ENCODE measurements at places on chromosomes 4 and X.

- DNase-seq = no peak
Observed at GRCh38 chr4:113981591-113981990, 2.1 kb upstream of the ARSJ start.

GRCh38 chr4:17447675-17448298 is 64.1 kb downstream of the QDPR start:
- no peak for DNase-seq

DNA sequence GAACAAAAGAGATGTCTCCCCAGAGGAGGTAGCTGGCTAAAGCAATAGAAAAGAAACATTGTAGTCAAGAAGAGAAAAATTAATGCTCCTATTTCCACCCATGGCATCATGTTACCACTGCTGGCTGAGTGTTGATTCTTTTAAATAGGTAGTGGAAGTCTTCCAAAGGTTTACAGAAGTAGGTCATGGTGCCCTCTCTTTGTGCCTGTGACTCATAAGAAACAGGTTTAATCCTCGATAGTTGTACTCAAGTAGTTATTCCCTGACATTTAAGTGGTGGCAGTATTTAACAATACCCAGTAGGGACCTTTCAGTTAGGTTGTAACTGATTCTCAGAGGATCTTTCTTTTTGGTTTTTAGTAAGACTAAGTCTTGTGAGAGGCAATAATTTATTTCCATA is 247.8 kb downstream of the TEX13A start:
- DNase-seq = no peak

- no peak for DNase-seq
Observed at GRCh38 chr4:36224972-36225903, 19.1 kb downstream of the ARAP2 start.

- no peak for DNase-seq
Observed at GRCh38 chrX:153877571-153878261, 8.3 kb downstream of the L1CAM start.

- DNase-seq = peak; percentile 38
Observed at GRCh38 chrX:54043541-54044125, 640 bp downstream of the PHF8 start.

DNA sequence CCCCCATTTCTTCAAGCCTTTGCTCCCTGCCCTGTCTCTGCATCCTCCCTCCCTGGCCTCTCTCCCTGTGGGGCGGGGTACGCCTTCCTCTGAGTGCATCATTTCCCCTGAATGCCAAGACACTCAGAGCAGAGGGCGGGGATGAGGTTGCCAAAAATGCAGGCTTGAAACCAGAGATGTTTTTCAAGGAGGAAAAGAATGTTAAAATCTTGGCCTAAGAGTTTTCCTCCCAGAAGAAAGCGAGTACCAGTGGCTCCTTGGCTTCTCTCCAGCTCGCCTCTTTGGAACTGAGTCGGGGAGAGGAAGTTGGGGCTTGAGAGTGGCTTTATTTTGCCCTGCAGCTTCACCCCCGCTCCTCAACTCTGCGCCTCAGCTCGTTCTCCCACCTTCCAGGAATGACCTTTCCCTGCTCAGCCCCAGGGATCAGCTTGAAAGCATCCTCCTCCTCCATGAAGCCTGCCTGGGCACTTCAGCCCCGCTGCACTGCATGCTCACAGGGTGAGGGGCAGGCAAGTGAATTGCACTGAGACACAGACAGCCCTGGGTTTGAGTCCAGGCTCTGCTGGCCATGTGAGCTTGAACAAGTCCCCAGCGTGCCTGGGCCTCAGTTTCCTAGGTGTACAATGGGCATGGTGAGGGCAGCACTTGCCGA is 57.5 kb upstream of the SORCS2 start:
- peak; percentile 55 for DNase-seq

DNA sequence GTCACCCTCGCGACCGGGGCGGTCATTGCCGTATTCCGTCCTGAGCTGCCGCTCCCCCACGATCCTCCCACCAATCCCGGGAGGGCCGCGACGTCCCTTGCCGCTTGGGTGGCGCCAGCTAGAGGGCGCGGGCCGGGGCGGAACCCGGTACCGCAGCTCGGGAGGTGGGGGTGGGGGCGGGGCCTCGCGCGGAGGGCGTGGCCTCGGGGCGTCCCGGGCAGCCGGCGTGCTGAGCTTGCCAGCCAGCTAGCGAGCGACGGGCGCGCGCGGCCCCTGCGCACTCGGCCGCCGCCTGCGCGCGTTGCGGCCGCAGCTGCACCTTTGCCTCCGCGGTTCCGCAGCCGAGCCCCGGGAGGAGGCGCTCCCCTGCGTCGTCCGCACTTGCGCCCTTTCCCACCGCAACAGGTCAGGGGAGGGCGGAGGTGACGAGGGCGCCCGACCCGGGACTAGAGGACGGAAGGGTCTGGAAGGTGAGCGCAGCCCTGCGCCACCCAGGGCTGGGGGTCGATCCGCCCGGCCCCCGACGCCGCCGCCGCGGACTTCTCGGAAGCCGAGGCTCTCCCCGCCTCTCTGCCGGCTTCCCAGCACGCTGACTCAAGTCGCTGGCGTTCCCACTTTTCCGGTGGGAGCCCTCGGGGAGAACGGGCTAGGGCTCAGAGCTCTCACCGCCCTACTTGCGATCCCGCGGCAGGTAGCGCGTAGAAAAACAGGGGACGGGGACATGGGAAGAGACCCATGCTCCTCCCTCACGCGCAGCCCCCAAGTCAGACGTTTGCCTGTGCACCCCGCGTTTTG is at the start of gene AFF1:
AFF1 (plus strand) TSS at position 241 of the 795 bp plus-strand sequence. CDS start 13,523 bp downstream, outside the sequence.
- peak; percentile 94 for DNase-seq

- DNase-seq = no peak
Observed at GRCh38 chr4:99755223-99755944, 61.2 kb upstream of the DAPP1 start.

- no peak for DNase-seq
Observed at GRCh38 chr4:134650461-134650860, 448.9 kb upstream of the PABPC4L start.

GRCh38 chr4:172061204-172061603 is 248.0 kb downstream of the GALNTL6 start:
- DNase-seq = no peak

DNA sequence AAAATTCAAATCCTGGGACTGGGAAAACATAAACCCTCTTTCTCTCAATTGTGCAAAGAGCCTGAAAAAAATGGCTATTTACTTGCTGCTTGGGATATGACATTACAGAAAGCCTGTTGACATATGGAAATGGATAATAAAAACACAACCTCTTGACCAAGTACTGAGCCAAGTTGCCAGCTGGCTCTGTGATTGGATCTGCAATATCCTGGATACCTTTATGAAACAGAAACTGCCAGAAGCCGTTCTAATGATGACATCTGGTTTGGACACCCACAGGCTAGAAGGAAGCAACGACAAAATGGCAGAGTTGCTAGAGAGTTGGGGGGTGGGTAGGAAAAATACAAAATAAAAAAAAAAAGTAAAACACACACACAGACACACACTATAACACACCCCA is 481.4 kb downstream of the FAT4 start:
- DNase-seq = no peak

- no peak for DNase-seq
Observed at GRCh38 chr4:105014635-105015034, 132.0 kb upstream of the TET2 start.

DNA sequence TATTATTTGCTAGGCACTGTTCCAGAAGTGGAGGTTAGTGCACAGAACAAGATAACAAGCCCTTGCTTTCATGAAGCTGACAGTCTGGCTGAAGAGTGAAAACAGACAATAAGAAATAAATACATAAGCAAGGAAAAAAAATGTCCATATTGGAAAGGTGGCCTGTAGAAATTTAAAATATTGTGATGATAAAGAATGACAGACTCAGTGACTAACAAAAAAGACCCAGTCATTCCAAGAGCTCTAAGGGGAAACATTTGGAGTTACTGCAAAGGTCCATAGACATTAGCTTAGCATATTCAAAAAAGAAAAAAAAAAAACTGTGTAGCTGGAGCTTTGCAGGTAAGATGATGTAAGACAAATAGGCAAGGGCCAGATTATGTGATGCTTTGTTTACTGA is 1.0 kb upstream of the ANTXR2 start:
- DNase-seq = no peak

GRCh38 chr4:70728091-70728490 is 6.3 kb downstream of the RUFY3 start:
- DNase-seq = no peak

GRCh38 chr4:185346975-185347601 is 48.6 kb downstream of the LRP2BP start:
- no peak for DNase-seq

DNA sequence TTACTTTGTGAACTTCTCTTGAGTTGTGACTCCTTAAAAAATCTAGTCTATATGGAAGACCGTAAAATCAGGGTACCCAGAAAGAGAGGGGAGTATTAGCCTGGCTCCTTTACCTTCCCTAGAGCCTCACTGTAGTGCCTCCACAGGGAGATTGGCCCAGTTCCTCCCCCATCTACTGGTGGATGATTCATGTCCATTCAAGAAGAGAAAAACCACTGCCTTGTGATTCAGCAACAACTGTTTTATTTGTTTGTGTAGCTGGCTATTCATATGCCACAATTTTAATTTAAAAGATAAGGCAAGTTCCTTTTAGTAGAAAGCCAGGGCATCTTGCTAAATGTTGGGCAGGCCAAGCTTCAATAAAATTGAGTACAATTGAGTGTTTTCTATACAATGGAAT is 221.8 kb upstream of the KCNIP4 start:
- no peak for DNase-seq

DNA sequence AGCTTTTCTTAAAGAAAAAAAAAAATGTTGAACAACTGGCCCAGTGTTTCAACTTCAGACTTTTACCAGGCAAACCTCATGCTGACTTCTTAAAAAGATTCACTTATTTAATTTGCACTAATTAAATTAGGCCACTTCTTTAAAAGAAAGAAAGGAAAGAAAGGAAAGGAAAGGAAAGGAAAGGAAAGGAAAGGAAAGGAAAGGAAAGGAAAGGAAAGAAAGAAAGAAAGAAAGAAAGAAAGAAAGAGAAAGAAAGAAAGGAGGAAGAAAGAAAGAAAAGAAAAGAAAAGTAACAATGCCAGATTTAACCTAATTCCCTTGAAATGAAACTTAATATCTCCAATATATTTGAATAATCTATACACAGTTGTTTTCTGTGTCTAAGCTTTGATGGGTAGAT is 71.4 kb upstream of the PRPS2 start:
- no peak for DNase-seq

GRCh38 chr4:143341186-143341755 is 4.6 kb downstream of the GAB1 start:
- DNase-seq = no peak
